CD4-positive, alpha-beta T cell (primary cell): ENCODE measurements at places on chromosomes 12 and 14.
A peak's percentile ranks its signal among the peaks of the same experiment; 100 is the strongest.

DNA sequence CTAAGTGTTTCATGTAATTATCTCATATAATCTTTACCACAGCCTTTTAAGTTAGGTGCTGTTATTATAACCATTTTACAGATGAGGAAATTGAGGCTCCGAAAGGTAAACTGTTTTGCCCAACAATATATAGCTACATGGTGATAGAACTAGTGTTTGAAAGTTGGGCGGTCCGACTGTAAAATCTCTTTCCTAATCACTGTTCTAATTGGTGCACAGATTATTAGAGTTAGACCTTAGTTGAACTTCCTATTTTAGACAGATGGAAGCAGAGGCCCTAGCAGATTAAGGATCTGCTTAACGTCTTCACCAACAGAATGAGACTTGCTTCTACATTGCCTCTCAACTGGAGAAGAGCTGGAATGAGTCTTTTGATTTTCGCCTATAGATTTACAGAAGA is 30.0 kb upstream of the DUSP6 start:
- no peaks in the 10 kb centered on the region for H3K27me3 ChIP-seq
- H3K27ac ChIP-seq, result no peak overlapping the region
- no peak for DNase-seq
- H3K4me3 ChIP-seq, result no peak overlapping the region
- no peaks in the 10 kb centered on the region for H3K36me3 ChIP-seq

GRCh38 chr12:31627456-31628054 is 31.9 kb upstream of the ETFBKMT start:
- H3K27me3 ChIP-seq, result no peaks in the 10 kb centered on the region
- no peaks in the 10 kb centered on the region for H3K4me1 ChIP-seq
- no peak for DNase-seq
- H3K36me3 ChIP-seq, result no peaks in the 10 kb centered on the region
- H3K27ac ChIP-seq, result no peak overlapping the region
- no peak overlapping the region for H3K4me3 ChIP-seq

DNA sequence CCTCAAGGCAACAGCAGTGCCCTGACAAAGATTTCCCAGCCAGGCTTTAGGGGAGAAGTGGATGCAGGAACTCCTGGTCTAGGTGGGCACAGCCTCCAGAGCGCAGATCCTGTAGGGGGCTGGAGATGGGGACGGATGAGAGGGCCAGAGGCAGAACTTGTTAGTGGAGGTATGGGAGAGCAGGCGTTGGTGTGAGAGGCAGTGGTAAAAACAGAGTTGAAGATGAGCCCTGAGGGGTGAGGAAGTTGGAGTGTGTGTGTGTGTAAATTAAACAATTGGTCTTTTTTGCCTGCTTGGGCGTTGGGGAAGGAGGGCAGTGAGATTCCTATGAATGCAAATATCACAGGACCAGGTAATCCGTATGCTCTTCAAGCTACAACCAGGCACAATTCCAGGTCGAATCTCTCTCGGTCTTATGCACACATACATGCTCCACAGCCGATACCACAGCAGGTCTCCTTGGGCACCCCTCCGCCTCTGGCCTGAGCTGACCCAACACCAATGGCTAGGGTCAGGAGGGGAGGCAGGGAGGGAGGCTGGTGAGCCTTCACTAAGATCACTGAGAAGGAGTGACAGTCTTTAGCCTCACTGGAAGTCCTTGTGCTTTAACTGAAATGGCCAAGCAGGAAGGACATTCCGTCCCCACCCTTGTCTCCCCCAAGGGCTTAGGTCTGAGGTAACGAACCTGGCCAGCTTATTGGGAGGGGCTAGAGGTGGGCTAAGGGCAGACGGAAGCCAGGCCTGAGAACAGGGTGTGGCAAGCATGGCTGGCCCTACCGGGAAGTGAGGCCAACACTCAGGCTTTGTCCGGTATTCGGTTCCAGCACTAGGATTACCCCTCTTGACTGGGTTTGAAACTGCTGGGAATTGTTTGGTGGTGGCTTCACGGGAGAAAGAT is 1.5 kb upstream of the KRT7 start:
- H3K4me1 ChIP-seq, result peaks cover 2% of the 10 kb centered on the region
- no peak for DNase-seq
- peaks cover 38% of the 10 kb centered on the region for H3K27me3 ChIP-seq
- no peak overlapping the region for H3K27ac ChIP-seq
- H3K36me3 ChIP-seq, result no peaks in the 10 kb centered on the region
- no peak overlapping the region for H3K4me3 ChIP-seq

- peaks cover 6% of the 10 kb centered on the region for H3K27me3 ChIP-seq
- no peaks in the 10 kb centered on the region for H3K36me3 ChIP-seq
- no peak overlapping the region for H3K4me3 ChIP-seq
- H3K27ac ChIP-seq, result no peak overlapping the region
These were observed 128.7 kb downstream of the TMX1 start for GRCh38 chr14:51368721-51369163.

GRCh38 chr12:103333676-103334075 is 162.1 kb downstream of the C12orf42 start:
- DNase-seq, result no peak
- H3K4me3 ChIP-seq, result no peak overlapping the region
- no peak overlapping the region for H3K27ac ChIP-seq
- no peaks in the 10 kb centered on the region for H3K27me3 ChIP-seq
- no peaks in the 10 kb centered on the region for H3K36me3 ChIP-seq
- H3K4me1 ChIP-seq, result no peaks in the 10 kb centered on the region

GRCh38 chr14:70425354-70425753 is 8.5 kb upstream of the SYNJ2BP start:
- no peaks in the 10 kb centered on the region for H3K4me1 ChIP-seq
- H3K27me3 ChIP-seq, result peaks cover 5% of the 10 kb centered on the region
- DNase-seq, result peak; percentile 3
- H3K27ac ChIP-seq, result no peak overlapping the region

DNA sequence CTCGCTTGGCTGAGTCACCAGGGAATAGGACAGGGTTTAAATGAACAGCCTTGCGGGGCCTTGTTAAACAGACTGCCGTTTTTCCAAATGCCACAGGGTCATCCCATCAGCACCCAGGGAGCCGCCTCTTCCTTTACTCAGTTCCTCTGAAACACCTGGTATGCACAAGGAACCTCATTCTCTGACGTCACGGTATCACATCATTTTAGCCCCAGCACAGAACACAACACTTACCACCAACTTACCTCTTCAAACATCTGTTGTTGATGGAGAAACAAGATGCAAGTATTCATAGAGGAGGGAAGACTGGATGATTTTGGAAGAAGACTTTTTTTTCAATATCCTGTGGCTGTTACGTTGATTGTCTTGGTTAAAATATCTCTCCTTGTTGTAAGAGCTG is 535.3 kb upstream of the TMEM132C start:
- no peak overlapping the region for H3K27ac ChIP-seq
- DNase-seq, result no peak
- H3K4me1 ChIP-seq, result no peaks in the 10 kb centered on the region
- H3K36me3 ChIP-seq, result no peaks in the 10 kb centered on the region

DNA sequence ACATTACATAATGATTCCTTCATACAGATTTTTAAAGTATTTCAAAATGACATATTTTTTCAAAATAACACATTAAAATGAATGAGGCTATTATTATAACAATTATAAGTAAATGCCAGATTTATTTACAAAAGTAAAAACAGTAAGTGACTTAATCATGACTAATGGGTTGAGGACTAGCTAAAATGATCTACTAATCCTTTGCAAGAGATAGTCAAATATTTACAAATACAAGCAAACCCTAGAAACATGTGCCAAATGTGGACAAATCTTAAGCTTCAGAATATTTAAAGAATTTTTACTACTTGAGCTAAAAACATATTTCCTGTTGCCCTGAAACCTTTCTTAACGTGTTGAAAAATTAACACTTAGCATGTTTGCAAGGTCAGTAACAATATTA is 74.8 kb downstream of the KIF21A start:
- no peaks in the 10 kb centered on the region for H3K4me1 ChIP-seq
- DNase-seq, result no peak
- H3K36me3 ChIP-seq, result peaks cover 7% of the 10 kb centered on the region
- H3K27ac ChIP-seq, result no peak overlapping the region

DNA sequence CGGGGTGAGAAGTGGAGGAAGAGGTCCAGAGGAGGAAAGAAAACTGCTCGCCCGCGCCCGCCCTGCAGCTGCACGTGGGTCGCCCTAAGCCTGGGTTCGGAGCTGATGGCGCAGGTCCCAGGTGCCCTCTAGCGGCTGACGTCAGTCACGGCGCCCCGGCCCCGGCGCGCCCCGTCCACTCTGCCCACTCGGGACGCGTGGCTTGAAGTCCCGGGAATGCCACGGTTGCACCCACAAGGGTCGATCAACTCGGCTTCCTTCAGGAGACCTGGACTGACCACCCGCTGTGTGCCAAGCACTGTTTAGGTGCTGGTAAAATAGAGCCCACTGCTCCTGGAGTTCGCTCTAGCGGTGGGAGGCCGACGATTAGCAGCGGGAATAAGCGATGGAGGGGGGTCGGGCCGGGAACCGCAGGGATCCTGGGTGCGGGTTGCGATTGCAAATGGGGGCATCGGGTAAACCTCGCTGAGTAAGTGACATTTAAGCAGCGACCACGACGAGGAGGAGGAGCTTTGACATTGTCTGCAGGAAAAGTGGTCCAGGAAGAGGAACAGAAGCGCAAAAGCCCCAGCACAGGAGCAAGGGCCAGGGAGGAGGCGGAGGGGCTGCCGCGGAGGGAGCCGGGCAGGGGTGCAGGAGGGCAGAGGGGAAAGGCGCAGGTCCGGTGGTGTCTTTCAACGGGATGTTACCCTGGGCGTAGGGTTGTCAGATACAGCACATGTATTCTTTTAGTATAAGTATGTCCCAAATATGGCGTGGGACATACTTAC is 5.1 kb upstream of the ZNF839 start:
- no peaks in the 10 kb centered on the region for H3K27me3 ChIP-seq
- no peak overlapping the region for H3K27ac ChIP-seq
- peaks cover 52% of the 10 kb centered on the region for H3K4me1 ChIP-seq
- DNase-seq, result peak; percentile 75
- H3K36me3 ChIP-seq, result no peaks in the 10 kb centered on the region
- peak overlapping the region; percentile 67 for H3K4me3 ChIP-seq

GRCh38 chr12:43206396-43206795 is 345.6 kb downstream of the ADAMTS20 start:
- H3K36me3 ChIP-seq, result no peaks in the 10 kb centered on the region
- no peaks in the 10 kb centered on the region for H3K4me1 ChIP-seq
- H3K4me3 ChIP-seq, result no peak overlapping the region

- no peaks in the 10 kb centered on the region for H3K27me3 ChIP-seq
- no peak overlapping the region for H3K4me3 ChIP-seq
- H3K36me3 ChIP-seq, result no peaks in the 10 kb centered on the region
- no peak overlapping the region for H3K27ac ChIP-seq
These were observed 2.4 kb downstream of the EMP1 start for GRCh38 chr12:13198876-13199275.

GRCh38 chr14:59919570-59920377 is at the start of gene LRRC9:
LRRC9 (plus strand) TSS chr14:59920144.
- peaks cover 12% of the 10 kb centered on the region for H3K4me1 ChIP-seq

DNA sequence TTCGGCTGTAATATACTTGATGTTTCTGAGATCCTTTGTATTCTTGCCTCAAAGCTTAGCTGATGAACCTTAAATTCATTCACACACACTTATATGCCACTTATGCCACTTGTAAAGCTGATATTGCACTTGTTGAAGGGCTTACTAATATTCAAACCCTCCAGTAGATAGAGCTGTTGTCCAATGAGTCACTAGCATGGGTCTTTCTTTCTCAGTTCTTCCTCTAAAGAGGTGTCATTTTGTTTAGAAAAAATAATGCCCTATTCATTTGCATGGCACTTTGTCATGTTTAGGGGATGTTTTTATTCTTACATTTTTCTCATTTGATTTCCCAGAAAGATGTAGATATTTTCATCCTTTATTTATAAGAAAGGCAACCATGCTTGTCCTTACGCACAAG is 56.4 kb downstream of the MON2 start:
- no peaks in the 10 kb centered on the region for H3K27me3 ChIP-seq
- no peak overlapping the region for H3K27ac ChIP-seq
- peaks cover 12% of the 10 kb centered on the region for H3K36me3 ChIP-seq
- no peak for DNase-seq
- no peak overlapping the region for H3K4me3 ChIP-seq

GRCh38 chr12:25584596-25584995 is 31.5 kb upstream of the LMNTD1 start:
- H3K4me1 ChIP-seq, result no peaks in the 10 kb centered on the region
- no peak for DNase-seq
- H3K27me3 ChIP-seq, result no peaks in the 10 kb centered on the region

DNA sequence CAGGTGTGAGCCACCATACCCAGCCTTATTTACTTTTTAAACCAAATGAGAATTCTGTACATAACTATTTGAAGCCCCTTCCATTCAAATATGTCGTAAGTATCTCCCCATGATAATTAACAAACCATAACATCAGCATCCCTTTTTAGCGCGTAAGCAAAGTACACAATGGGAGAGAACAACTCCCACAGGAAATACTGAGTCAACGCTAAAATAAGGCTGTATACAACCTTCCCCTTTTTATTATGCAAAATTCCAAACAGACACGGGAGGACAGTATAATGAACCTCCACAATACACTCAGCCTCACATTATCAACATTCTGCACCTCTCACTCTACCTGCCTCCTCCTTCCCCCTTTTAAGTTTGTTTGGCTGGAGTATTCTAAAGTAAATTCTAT is 73.5 kb downstream of the CCDC88C start:
- peaks cover 62% of the 10 kb centered on the region for H3K36me3 ChIP-seq
- no peak overlapping the region for H3K27ac ChIP-seq
- DNase-seq, result no peak
- H3K27me3 ChIP-seq, result no peaks in the 10 kb centered on the region
- H3K4me3 ChIP-seq, result no peak overlapping the region

- no peak overlapping the region for H3K4me3 ChIP-seq
- H3K36me3 ChIP-seq, result no peaks in the 10 kb centered on the region
- no peaks in the 10 kb centered on the region for H3K4me1 ChIP-seq
- H3K27ac ChIP-seq, result no peak overlapping the region
- H3K27me3 ChIP-seq, result no peaks in the 10 kb centered on the region
- DNase-seq, result no peak
These were observed 101.5 kb downstream of the KICS2 start for GRCh38 chr12:64120568-64120967.

- no peaks in the 10 kb centered on the region for H3K4me1 ChIP-seq
- H3K27ac ChIP-seq, result no peak overlapping the region
- H3K36me3 ChIP-seq, result no peaks in the 10 kb centered on the region
- no peaks in the 10 kb centered on the region for H3K27me3 ChIP-seq
These were observed 66.8 kb upstream of the TMCC3 start for GRCh38 chr12:94717108-94717507.

DNA sequence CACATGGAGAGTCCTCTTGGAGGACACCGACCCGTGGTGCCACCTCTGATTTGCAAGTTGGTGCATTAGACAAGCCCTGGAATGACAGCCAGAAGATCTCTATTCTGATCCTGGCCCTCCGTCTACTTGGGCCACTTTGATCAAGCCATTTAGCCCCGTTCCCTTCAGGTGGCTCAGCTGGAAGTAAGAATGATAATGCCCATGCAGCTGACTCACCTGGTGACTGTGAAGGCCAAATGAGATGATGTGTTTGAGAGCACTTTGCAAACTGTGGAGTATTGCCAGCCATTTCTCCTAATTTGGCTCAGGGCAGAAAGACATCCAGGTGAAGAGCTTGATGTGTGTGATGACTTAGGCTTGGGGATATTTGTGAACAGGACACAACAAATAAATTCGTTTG is 165.9 kb downstream of the ETV6 start:
- DNase-seq, result no peak
- no peak overlapping the region for H3K27ac ChIP-seq
- peaks cover 29% of the 10 kb centered on the region for H3K4me1 ChIP-seq
- H3K4me3 ChIP-seq, result no peak overlapping the region

GRCh38 chr12:24960222-24960855 is 11.4 kb upstream of the BCAT1 start:
- no peak overlapping the region for H3K27ac ChIP-seq
- H3K4me3 ChIP-seq, result no peak overlapping the region
- DNase-seq, result no peak
- H3K4me1 ChIP-seq, result no peaks in the 10 kb centered on the region
